ENCODE measurements at places on chromosomes 12 and 14. TPM values are rescaled to one million over a fixed set of nuclear protein-coding genes. Genes with fewer than 3 reads are reported as not detected.

Gene SMOC1
- 0.57 TPM for total RNA-seq

Gene TRIM9
- 0.58 TPM for total RNA-seq

Gene PPP1R36
- total RNA-seq: 0.71 TPM

Gene ZDHHC17
- 39.0 TPM for total RNA-seq

Gene LRP1-AS
- total RNA-seq: not detected

Gene KCNK13
- 0.19 TPM for total RNA-seq

Gene AQP6
- not detected for total RNA-seq

Gene SPTB
- 0.83 TPM for total RNA-seq

Gene ACOT4
- total RNA-seq: 0.42 TPM

Gene LRP6
- 43.1 TPM for total RNA-seq

DNA sequence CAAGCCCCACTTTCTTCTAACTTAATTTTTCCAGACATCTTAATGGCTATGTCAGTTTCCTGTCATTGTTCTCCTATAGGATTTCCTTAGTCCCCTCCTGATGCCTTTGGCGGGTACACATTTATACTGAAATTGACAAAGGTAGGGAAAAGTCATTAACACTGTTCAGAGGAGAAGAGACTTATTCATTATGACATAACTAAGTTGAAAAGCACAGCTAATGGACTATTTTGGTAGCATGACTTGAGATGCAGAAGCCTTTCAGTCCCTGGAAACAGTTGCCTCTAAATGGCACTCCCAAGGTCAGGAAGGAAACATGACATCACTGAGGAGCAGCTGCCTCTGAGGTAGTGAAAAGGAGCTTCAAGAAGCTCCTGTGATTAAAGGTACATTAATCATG is 317.5 kb upstream of the KITLG start:
- DNase-seq: no peak

DNA sequence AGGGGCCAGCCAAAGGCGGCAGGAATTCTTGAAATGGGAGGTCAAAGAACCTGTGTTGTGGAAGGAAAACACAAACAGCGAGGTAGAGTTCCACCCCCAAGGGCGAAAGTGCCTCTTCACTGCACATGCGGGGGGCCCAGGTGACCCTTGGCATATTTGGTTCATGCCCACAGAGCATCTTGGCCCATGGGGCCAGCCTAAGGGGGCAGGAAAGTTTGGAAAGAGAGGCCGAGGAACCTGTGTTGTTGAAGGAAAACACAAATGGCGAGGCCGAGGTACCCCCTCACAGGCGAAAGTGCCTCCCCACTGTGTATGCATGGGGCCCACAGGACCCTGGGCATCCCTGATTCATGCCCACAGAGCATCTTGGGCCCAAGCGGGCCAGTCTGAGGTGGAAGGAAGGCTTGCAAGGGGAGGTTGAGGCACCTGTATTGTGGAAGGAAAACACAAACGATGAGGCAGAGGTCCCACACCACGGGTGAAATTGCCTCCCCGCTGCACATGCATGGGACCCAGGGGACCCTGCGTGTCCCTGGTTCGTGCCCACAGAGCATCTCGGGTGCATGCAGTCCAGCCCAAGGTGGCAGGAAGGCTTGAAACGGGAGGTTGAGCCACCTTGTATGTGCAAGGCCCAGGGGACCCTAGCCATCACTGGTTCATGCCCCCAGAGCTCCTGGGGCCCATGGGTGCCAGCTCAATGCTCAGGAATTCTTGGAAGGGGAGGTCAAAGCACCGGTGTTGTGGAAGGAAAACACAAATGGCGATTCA is 384.1 kb downstream of the ALG10 start:
- DNase-seq: peak; percentile 90

DNA sequence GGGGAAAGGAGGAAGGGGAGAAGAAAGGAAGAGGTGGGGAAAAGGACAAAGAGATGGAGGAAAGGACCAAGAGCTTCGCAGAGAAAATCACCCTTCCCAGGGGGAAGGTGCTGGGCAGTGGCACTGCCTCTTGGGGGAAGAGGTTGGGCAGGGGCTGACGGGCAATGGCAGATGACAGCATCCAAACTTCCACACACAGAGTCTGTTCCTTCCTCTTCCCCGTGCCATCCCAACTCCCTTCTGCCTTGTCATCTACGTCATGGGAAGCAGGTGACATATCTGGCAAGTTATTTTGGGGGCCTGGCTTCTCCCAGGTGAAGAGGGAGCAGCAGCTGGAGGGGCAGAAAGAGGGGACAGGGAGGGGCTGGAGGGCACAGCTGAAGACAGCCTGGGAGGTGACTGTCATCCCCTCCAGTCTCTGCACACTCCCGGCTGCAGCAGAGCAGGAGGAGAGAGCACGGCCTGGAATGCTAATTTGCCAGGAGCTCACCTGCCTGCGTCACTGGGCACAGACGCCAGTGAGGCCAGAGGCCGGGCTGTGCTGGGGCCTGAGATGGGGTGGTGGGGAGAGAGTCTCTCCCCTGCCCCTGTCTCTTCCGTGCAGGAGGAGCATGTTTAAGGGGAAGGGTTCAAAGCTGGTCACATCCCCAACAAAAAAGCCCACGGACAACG is 43.9 kb upstream of the IQSEC3 start:
- no peak for DNase-seq

DNA sequence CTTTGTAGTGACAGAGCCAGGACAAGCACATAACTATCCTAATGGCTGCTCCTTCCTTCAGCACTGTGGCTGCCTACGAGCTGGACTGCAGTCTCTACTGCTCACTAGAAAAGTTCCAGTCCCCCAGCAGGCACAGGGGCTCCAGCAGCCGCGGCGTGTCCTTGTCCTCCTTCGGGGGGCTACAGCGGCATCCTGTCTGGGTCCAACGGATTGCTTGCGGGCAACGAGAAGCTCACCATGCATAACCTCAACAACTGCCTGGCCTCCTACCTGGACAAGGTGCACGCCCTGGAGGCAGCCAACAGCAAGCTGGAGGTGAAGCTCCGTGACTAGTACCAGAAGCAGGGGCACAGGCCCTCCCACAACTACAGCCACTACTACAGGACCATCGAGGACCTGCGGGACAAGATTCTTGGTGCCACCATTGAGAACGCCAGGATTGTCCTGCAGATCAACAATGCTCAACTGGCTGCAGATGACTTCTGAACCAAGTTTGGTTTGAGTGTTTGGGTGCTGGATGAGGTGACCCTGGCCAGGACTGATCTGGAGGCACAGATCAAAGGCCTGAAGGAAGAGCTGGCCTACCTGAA is 169.4 kb downstream of the NDUFA12 start:
- DNase-seq: peak; percentile 82

- DNase-seq: no peak
Observed at GRCh38 chr14:57656853-57657252, 163.2 kb upstream of the CCDC198 start.

- DNase-seq: no peak
Observed at GRCh38 chr14:64064447-64064846, 211.6 kb downstream of the SYNE2 start.

GRCh38 chr12:47286676-47287075 is 206.9 kb upstream of the AMIGO2 start:
- DNase-seq: no peak

DNA sequence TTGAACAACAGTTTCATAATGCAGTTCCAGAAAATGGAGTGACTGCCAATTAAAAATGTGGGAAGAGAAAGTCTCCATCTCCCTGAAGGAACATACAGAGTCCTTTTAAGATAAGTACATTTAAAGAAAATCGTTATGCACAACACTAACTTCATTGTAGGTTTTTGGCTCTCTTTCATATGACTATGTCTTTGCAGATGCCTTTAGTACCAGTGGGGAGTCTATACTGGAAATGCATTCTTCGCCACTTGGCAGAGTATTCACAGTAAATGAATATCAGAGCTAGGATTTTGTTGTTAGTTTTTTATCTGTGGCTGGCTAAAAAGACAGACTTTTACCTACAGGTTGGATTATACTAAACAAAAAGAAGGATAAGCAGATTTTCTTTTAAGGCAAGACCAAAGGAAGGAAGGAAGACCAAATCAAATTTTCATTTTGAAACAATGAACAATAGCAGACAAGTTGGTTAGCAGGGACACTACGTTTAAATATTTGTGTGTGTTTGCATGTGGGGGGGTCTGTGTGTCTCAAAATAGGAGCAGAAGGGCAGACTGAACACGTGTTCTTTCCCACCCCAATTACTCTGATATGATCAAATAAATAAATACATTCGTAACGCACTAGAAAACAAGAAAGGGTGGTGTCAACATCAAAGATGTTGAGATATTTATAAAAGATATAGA is 124.5 kb downstream of the BTG1 start:
- DNase-seq: no peak

DNA sequence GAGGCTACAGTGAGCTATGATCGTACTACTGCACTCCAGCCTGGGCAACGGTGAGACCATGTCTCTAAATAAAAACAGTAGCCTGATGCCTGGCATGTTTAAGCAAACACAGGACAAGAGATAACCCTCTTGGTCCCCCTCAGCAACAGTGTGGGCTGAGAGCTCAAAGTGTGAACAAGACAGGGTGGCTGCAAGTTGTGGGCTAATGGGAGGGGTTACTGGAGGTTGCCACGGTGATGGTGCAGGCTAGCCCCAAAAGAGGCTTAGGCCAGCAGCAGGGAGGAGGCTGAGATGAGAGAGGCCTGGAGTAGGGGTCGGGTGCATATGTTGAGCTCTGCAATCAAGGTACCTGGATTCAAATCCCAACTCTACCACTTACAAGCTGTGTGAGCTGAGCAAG is 3.4 kb upstream of the LGMN start:
- DNase-seq: no peak

DNA sequence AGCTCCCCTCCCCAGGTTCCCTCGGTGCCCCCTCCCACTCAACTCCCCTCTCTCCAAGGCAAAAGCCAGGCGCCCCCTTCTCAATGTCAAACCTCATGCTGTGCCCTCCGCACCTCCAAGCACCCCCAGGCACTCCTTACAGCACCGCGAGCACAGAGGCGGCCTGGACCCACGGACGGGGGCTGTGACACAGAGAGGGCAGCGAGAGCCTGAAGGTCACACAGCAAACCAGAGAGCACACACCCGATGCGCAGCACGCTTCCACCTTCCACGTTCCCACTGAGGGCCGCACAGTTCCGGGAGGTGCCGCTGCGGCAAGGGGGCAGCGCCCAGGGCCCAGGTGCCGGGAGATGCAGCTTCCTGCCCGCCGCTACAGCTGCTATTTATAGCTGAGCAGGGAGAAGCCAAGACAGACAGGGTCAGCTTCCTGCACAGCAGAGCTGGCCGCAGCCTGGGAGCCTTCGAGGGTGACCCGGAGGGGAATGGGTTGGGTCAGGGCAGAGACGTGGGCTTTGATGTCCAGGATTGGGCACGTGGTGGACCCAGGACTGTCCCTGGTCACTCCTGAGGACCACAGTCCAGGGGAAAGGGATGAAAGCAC is 12.9 kb downstream of the NCOR2 start:
- no peak for DNase-seq

GRCh38 chr12:102722147-102722546 is 194.9 kb downstream of the PAH start:
- DNase-seq: no peak

DNA sequence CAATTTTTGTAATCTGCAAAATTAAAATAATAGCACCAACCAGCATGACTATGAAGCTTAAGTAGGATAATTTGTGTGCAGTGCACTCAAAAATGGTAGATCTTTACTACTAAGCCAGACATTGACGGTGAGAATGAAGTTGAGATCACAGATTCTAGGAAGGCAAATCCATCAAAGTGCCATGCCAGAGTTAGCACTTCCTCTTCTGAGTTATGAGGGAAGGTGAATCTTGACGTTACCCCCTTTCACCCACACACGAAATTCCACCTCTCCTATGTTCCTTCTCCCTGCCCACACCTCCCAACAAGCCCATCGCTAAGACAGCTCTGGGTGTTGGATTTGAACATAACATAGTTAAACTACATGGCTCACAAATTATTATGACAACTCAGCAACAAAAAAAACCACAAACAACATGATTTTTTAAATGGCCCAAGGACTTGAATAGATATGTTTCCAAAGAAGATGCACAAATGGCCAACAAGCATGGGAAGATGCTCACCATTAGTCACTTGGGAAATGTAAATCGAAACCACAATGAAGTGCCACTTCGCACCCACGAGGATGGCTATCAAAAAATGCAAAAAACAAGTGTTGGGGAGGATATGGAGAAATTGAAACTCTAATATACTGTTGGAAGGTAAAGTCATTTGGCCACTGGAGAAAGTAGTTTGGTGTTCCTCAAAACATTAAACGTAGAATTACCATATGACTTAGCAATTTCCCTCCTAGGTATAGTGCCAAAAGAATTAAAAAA is 119.3 kb upstream of the RAP1B start:
- no peak for DNase-seq

GRCh38 chr14:105326568-105326867 is 12.0 kb downstream of the PACS2 start:
- no peak for DNase-seq

GRCh38 chr14:68173227-68173972 is 353.8 kb downstream of the RAD51B start:
- DNase-seq: no peak

GRCh38 chr12:64286521-64286920 is 64.4 kb upstream of the KICS2 start:
- DNase-seq: no peak

DNA sequence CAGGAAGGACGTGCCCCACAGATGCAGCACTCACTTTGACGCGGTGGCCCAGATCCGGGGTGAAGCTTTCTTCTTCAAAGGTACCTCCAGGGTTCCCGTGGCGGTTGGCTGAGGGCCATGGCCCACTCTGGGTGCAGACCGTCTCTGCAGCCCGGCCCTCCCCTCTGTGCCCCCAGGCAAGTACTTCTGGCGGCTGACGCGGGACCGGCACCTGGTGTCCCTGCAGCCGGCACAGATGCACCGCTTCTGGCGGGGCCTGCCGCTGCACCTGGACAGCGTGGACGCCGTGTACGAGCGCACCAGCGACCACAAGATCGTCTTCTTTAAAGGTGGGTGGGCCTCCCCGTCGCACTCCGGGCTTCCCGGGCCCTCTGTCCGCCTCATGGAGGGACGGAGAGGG is 16.9 kb downstream of the MMP17 start:
- no peak for DNase-seq

GRCh38 chr14:64612021-64612380 is 62.2 kb downstream of the PPP1R36 start:
- DNase-seq: no peak

GRCh38 chr12:129594098-129594497 is 309.7 kb downstream of the TMEM132D start:
- no peak for DNase-seq

GRCh38 chr12:124485371-124485770 is 82.0 kb downstream of the NCOR2 start:
- no peak for DNase-seq

DNA sequence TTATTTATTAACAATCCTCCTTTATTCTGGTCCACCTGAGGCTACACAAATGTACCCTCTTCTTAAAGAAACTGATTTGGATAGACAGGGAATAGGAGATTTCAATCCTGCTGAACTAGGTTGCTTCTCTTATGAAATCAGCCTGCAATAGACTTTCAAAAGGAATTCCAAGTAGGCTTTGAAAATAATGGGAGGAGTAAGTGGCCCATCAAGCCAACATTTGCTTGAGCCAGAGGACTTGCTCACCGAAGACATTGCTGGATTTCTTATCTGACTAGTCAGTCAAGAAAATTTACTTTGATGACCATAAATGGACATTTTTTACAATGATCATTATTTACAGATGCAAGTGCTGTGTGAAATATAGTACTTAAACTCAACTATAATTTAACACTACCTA is 82.8 kb upstream of the RASSF8 start:
- DNase-seq: no peak

All from esophagus muscularis mucosa (tissue), 4 donors.